ENCODE measurements at places on chromosomes 5 and 9.

GRCh38 chr5:38831117-38831516 lies 14.7 kb upstream of the OSMR start:
- DNase-seq: no peak

DNA sequence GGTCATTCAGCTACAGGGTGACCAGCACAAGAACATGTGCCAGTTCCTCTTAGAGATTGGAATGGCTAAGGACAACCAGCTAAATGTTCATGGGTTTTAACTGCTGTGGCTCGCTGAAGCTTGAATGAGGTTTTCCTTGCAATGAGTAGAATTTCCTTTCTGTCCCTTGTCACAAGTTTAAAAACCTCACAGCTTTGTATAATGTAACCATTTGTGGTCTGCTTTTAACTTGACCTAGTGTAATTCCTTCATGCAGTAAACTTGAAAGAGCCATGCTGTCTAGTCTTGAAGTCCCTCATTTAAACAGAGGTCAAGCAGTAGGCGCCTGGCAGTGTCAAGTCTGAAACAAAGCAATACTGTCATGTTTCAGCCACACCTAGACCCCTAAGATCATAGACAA lies 181.3 kb upstream of the DMRT1 start:
- no peak for DNase-seq

GRCh38 chr5:109690975-109691574 lies 1.3 kb downstream of the MAN2A1 start:
- peak; percentile 91 for DNase-seq

GRCh38 chr5:136094913-136095641 lies 37.6 kb upstream of the SMAD5 start:
- no peak for DNase-seq

DNA sequence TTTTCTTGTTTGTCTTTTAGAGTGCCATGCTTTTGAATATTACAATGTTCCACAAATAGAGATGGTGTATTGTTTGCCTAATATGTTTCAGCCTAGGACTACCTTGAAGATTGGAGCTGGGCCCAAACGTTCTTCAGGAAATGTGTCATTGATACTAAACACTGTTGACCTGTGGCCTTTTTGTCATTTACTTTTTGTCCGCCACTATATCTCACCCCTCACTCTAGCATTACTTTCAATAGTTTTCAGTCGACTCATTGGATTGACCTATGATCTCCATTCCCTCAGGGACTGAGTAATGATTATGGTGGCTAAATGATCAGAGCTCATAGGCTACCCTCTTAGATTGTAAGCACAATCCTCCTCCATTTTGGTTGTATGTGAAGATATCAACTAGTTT lies 115.8 kb downstream of the NUDT12 start:
- no peak for DNase-seq

GRCh38 chr9:114461468-114461867 lies 43.8 kb downstream of the WHRN start:
- no peak for DNase-seq

- DNase-seq: no peak
Observed at GRCh38 chr9:127279717-127280285, 15.2 kb downstream of the GARNL3 start.

- DNase-seq: no peak
Observed at GRCh38 chr9:26955222-26955903, 849 bp upstream of the IFT74 start.

DNA sequence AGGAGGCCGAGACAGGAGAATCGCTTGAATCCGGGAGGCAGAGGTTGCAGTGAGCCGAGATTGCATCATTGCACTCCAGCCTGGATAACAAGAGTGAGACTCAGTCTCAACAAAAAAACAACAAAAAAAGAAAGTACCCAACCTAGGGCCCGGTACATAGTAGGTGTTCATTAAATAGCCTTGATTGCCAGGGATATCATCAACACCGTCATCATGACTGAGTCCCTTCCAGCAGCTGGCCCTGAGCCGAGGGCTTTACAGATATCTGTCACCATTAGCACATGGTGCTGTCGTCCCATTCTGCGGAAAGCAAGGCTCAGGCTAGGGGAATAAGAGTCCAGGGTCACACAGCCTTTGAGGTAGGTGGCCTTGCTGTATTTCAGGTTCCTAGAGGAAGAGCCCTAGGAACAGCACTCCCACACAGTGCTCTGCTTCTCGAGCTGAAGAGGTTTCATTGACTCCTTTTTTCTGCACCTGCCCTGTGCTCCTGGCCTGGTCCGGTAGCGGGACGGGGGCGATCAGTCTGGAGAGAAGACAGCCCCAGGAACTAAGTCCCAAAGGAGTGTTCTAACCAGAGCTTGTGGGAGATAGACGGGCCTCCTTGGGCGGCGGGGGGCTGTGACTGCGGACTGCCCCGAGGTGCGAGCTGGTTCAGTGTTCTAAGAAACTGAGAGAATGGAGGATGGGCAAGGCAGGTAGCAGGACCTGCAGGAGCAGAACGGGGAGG lies 48.2 kb downstream of the CXXC5 start:
- DNase-seq: no peak

- DNase-seq: no peak
Observed at GRCh38 chr5:165015126-165015525, 1509.7 kb downstream of the MAT2B start.

DNA sequence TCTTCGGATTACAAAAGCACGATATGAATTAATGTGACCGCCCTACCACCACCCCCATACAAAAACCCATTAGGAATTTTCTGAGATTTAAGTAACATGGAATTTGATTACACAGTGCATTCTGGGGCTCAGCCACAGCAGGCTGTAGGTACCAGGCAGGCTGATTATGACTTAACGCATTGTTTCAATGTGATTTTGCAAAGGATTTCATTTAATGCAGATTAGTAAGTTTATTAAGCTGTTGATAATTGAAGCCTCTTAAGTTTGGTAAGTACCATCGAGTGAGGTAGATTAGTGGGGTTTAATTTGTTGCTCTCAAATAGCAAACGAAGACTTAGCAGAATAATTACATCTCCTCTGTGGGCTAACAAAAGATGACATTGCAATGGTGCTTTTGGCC lies 240.1 kb downstream of the TRPM3 start:
- no peak for DNase-seq

DNA sequence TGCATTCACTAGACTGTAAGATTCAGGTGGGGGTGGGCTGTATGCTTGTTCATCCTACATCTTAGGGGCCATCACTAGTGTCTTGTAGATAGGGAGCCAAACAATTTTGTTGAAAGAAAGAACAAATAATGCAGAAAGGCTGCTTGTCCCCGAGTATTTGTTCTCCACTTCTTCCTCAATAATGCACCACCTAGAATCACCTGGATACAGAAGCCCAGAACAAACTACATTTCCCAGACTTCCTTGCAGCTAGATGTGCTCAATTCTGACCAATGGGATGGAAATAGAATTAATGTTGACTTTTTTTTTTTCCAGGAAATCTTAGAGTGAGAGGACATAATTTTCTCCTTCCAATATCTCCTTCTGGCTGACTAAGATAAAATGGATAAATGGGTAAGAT lies 38.9 kb upstream of the TNFSF8 start:
- no peak for DNase-seq

GRCh38 chr9:21357479-21358460 lies 7.1 kb upstream of the IFNA6 start:
- no peak for DNase-seq

DNA sequence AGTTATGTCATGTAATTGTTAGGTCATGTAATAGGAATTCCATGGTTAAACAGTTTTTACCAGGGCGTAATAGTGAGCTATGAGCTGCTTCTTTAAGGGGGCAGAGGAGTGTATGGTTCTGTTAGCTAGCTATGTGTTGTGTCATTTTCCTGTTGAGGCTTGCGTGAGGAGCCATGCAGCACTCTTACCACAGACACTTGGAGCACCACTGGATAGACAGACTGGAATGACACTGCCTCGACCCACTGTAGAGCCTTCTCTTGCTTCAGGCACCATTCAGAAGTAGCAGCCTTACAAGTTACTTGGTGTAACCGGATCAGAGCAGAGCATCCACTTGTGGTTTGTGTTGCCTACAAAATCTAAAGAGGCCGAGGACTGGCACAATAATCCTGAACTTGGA lies 28.3 kb upstream of the STOM start:
- no peak for DNase-seq

GRCh38 chr9:137759117-137759516 lies 118.5 kb upstream of the CACNA1B start:
- DNase-seq: no peak

DNA sequence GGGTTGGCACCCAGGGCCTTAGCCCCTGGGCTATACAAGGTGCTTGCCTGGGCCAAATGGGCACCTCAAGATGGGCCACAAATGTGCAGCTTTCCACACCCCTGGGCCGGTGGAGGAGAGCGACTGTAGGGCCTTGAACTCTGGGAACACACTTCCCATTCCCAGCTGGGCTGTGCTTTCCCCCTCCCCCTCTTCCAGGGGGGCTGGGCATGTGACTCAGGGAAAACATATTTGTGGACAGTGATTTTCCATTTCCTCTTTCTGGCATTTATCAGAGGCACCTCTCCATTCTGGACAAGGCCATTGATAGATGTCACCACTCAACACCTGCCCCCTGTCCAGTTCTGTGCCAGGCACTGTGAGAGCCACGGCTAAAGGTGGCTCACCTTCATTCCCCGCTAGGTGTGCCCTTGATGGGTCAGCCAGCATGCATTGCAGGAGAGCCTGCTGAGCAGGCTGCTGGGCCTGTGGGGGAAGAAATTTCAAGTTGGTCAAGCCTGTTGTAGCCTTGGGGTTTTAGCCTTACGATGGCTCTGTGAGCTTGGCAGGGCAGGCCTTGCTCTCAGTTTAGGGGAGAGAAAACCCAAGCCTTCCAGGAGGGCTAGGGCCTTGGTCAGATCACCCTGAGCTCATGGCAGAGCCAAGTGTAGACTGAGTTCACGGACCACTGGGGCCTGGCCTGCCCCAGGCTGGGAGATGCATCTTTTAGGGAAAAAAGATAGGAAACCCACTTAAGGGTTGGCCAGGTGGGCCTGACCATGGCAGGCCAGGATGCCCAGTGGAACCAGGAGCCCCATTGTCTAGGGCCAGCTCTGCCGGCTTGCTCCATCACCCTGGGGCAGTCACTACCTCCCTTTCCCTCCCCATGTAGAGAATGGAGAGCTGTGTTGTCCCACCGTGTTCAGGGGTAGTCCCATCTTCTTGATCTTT lies 113.9 kb downstream of the DAB2IP start:
- peak; percentile 70 for DNase-seq

DNA sequence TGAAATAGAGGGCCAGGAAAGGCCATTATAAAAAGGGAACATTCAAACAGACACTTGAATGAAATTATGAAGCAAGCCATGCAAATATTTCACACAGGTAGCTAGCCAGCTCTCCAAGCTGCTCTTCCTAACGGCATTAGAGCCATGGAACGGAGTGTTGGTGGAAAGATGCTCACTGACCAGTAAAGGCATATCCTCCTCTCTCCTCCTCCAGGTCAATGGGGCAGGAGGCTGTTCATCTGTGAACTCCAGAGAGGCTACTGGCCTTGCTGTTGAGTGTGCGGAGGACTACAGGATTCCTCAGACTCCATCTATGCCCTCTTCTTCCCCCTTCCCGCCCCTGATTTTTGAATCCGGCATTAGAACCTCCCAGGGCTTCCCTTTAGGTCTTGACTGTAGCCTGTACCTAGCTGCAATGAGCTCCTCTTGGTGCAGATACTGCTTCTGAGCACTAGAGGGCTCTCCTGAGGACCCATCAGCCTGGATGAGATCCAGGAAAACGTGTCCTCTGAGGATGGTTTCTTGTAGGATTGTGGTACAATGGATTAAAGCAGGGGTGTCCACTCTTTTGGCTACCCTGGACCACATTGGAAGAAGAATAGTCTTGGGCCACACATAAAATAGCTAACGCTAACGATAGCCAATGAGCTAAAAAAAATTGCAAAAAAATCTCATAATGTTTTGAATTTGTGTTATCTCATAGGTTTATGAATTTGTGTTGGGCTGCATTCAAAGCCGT lies 162.2 kb downstream of the SREK1 start:
- no peak for DNase-seq

GRCh38 chr9:133262226-133262625 lies 12.8 kb downstream of the ABO start:
- DNase-seq: no peak

- no peak for DNase-seq
Observed at GRCh38 chr5:56094579-56095361, 100.0 kb upstream of the IL6ST start.

DNA sequence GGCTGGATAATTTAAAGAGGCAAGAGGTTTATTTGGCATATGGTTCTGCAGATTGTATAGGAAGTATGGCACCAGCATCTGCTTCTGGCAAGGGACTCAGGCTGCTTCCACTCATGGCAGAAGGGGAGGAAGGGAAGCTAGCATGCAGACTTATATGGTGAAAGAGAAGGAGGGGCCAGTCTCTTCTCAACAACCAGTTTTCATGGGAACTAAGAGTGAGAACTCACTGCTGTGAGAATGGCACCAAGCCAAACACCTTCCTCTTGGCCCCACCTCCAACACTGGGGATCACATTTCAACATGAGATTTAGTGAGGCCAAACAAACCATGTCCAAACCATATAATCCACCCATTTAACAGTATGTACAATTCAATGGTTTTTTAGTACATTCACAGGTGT lies 113.3 kb upstream of the SHB start:
- DNase-seq: no peak

- no peak for DNase-seq
Observed at GRCh38 chr9:75937521-75938258, 47.2 kb downstream of the PCSK5 start.

DNA sequence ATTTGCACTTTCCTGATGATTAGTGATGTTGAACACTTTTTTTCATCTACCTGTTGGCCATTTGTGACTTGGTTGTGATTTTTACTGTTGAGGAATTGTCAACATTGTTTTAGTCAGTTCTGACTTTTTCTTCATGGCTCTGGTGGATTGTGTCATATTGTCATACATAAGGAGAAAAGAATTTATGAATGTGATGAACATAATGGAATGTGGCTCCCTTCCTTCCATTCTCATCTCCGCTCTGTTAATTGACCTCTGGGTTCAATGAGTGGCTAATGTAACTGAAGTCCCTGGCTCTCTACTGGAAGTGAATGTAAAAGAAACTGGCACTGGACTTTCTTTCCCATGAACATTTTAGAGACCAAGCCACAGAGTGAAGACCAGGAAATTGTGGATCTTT lies 49.2 kb downstream of the KIAA1958 start:
- no peak for DNase-seq

GRCh38 chr5:138391859-138392386 lies 39.4 kb downstream of the KDM3B start:
- DNase-seq: no peak

- no peak for DNase-seq
Observed at GRCh38 chr5:81070571-81071255, 110.5 kb downstream of the RASGRF2 start.

GRCh38 chr5:168266016-168266415 lies 25.4 kb upstream of the WWC1 start:
- DNase-seq: no peak

Data from tibial artery (tissue), 4 donors.